ELR (cell line): ENCODE measurements at places on chromosomes 3 and 15.

DNA sequence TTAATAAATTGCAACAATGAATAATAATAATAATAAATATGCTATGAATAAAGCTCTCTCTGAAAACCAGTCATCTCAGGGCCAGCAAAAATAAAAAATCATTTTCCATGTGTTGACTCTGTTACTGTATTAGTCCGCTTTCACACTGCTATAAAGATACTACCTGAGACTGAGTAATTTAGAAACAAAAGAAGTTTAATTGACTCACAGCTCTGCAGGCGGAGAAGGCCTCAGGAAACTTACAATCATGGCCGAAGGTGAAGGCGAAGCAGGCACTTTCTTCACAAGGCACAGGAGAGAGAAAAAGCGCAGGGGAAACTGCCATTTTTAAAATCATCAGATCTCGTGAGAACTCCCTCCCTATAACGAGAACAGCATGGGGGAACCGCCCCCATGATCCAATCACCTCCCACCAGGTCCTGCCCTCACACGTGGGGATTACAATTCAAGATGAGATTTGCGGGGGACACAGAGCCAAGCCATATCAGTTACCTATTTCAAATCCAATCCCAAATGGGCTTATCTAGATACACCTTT is 224.1 kb downstream of the IGSF11 start:
- no peak for DNase-seq

DNA sequence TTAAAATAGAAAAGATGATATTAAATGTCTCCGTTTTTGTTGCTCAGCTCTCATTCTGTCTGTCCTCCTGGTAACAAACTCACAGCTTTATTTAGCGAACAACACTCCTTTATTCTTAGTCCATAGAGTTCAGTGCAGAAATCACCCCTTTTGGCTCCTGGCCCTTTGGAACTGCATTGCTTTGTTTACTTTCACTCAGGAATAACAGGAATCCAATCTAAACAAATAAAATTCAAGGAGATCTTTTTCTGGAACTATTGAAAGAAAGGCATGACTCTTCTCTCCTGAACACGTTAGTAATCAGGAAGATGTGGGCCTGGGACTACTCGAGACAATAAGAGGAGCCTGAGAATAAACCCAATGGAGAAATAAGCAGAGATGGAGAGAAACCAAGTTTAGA is 409.2 kb downstream of the DIPK2A start:
- DNase-seq = no peak

DNA sequence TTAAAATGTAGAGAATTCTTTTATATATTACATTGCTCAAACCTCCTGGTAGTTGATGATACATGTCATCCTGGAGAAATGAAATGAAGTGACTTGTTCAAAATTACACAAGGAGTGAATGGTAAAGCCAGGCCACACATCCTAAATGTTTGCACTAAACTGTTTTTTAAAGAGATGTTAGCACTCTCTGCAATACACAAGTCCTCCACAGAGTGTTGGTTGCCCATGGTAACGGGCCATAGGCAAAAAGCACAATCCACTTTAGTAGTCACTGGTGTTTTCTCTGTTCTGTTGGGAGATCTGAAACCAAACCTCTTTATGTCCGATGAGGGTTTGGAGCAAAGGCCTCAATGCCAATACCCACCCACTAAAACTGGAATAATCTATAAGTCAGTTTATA is 907.4 kb downstream of the NTRK3 start:
- DNase-seq = peak; percentile 57

- DNase-seq = no peak
These were observed 58.8 kb downstream of the ASB7 start for GRCh38 chr15:100661156-100661555.

- no peak for DNase-seq
These were observed 31.4 kb downstream of the CTDSPL start for GRCh38 chr3:37892927-37893600.
